GM12892 (cell line): ENCODE measurements at places on chromosomes 5 and 9.

GRCh38 chr9:89993678-89994630 is 389.1 kb downstream of the GADD45G start:
- DNase-seq: no peak

GRCh38 chr5:167063788-167064187 is 1227.7 kb upstream of the WWC1 start:
- no peak for DNase-seq

GRCh38 chr5:58501778-58502417 is 10.7 kb downstream of the GAPT start:
- no peak for DNase-seq

DNA sequence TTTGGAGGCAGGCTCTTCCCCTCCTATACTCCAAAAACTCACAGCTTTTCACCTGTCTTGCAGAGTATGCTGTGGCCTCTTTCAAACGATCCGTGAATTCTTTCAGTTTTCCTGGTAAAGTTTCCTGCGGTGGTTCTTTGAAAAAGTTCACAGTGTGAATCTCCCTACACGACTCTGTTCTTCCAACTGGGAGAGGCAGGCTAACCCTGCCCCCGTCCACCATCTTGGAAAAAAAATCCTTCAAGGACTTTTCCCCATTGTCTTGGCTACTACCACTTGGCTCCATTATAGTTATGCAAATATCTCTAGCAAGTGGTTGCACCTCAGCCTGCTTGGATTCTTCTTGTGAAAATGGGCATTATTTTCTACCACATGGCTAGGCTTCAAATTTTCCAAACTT is 382.6 kb downstream of the AGTPBP1 start:
- no peak for DNase-seq

- DNase-seq: no peak
Observed at GRCh38 chr5:180323941-180324600, 29.1 kb downstream of the GFPT2 start.

DNA sequence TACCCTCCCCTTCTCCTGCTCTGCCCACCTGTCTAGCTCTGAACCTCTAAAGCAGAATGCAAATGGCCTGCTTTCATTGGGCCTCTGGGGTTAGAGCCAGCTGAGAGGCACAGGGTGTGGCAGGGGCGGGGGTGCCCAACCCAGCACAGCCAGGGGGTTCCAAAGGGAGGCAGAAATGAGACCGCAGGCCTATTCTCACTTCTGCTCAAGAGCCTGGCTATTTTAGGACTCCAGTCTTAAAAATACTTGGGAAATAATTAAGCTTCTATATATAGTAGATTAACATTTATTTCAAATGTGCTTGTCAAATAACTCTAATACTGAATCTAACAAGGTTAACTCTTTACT is 5.7 kb downstream of the QSOX2 start:
- DNase-seq: no peak

DNA sequence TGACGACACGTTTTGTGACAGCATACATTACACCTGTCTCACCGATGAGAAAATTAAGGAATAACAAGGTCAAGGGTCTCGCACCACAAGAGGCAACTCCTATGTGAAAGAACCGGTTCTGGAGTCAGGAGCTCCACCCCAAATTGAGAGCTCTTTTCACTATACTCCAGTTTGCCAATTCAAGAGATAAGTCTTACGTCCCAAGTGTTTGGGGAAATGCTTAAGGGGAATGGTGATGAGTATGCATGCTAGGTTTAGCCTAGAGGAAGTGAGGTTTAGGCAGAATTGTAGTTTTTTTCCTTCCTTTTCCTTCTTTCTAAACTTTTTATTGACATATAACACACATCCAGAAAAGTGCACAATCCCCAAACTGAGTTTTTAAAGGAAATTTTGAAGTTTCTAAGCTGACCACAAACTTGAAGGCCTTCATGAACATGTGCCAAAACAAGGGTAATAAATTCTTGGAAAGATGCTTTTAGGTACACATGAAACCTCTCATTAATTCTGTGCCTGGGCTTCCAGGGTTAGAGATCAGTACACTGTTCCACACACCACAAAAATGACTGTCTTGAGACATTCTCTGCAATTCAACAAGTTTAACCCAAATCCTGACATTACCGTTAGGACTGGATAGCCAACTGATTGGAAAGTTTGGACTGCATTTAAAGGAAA is 127.6 kb upstream of the SLC1A3 start:
- no peak for DNase-seq

DNA sequence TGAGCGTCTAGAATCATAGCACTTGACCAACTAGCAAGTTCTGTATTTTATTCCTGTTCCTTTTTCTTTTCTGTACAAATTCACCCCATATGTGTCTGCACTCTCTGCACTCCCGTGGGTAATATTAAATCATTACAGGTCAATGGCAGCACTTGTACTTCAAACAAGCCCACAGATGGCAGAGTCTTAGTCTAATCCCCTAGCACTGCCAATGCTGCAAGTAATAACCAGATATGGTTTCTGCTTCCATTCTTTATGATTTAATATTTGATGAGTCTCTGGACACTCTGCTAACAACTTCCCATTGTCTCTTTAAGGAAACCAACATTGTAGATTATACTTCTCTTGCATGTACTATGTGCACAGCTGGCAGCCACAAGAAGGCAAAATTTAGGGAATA is 343.8 kb upstream of the CHD1 start:
- no peak for DNase-seq

DNA sequence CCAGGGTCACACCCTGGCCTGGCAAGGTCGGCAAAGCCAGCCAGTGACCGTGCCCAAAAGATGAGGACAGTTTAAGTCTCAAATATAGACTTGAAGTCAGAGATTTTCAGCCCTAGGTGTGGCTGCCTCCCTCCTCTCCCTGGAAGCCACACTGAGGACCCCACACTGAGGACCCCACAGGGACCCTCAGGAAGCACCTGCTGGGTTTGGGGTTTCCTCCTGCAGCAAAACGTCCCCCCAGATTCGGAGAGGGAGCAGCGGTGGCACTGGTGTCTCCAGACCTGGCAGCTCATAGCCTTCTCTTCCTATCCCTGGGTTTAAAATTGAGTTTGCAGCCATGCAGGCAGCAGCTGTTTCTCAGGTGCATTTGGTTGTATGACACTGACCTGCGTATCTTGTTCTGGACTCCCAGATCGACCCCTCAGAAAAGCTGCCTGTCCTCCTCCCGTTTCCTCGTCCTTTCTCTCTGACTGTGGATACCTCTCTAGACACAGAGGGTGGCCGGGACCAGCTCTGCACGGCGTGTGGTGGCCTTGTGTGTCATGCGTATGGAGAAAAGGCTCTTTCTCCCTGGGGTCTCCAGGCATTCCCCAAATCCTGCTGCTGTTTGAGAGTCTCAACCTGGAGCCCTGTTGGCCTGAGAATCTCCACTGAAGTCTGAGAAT is 36.6 kb downstream of the MRPL36 start:
- DNase-seq: no peak

DNA sequence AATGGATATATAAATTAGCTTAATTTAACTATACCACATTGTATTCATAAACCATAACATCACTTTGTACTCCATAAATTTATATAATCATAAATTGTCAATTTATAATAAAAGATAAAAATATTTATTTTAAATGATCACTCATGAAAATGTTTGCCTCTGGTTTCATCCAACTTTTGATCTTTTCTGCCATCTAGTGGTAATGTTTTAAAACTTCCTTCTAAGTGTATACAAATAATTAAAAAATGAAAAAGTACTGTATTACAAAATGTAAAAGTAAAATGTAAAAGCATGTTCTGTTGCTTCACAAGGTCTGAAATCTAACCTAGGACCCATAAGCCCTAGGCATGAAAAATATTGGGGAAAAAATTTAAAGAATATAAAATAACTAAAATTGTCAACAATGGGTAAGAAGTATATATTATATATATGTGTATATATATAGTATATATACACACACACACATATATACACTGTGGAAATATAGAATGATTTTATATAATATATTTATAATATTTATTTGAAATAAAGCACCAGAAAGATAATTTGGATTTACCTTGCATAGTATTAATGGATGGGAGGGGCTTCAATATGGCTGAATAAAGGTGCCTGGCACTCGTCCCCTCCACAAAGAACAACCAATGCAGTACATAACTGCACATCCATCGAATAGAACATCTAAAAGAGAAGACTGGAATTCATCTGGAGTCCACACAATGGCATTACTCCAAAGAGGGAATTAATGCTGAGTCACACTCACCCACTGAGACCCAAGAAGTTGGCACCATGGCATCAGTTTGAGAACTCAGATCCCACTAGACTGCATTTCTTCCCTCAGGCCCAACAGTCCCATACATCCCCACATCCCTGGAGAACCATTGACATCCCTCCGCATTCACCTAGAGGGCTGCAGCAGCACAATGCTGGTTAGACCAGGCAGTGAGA is 32.5 kb downstream of the ANXA1 start:
- DNase-seq: no peak

DNA sequence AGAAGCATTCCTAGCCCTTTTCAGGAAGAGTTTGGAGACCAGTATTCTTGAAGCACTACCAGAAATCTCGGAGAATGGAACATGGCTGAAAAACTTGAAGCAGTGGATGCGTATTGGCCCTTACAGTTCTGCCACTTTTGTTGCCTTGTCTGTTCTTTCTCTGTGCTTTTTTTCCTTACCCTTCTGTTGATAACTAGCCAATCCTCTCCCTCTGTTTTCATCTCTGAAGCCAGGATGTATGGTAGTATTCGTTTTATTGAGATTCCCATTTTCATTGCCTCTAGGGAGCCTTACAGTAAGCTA is 564 bp upstream of the CCNH start:
- no peak for DNase-seq

DNA sequence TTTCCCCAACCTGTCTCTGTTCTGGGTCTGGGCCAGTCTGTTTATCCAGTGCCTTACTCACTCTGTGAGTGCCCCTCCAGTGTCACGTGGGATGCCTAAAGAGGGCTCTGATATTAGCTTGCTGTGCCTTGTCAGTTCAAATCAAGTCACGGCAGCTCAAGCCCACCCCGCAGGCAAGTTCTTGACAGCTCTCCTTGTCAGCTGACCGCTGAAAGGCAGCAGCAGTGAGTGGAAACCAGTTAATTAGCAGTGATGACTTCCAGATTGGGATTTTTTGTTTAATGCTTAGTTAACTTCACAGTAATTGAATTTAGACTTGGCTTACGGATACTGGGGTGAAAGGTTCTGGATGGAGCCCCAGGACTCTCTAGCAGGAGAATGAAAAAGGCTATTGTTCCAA is 210.1 kb downstream of the PSAT1 start:
- no peak for DNase-seq

DNA sequence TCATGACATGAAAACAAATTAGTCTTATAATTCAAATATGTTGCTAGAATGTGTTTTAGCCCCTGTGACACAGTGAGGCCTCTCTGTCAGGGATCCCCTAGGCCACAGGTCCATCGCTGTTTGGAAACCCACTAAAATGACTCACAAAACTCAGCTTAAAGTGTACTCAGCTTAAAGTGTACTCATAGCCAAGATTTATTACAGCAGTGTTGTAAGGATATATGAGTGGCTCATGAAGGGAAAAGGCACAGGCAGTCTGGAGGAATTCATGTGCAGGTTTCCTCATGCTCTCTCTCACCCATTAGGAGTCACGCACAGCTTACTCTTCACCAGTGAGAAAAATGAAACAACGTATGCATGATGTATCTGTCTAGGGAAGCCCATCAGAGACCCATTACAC is 24.4 kb upstream of the TGFBI start:
- DNase-seq: no peak

DNA sequence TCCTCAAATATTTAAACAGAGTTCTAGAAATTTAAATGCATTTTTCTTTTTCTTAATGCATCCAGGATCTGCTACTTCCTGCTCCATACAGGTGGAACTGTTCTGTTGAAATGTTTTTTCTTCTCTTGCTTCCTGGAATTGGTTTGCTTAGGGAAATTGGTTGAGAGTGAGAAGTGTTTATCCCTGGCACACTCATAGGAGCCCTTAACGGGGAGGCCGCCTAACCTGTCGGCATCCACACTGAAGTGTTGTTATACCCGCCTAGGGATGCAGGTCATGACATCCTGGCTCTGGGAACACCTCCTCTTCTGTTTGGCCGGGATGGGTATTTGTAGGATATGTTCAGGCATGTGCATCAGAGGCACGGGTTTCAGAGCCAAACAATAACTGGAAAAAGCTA is 239.7 kb downstream of the GADD45G start:
- DNase-seq: no peak

GRCh38 chr5:1481266-1481958 is 36.2 kb upstream of the SLC6A3 start:
- DNase-seq: no peak

GRCh38 chr5:44807269-44807668 is 1.5 kb upstream of the MRPS30 start:
- no peak for DNase-seq

DNA sequence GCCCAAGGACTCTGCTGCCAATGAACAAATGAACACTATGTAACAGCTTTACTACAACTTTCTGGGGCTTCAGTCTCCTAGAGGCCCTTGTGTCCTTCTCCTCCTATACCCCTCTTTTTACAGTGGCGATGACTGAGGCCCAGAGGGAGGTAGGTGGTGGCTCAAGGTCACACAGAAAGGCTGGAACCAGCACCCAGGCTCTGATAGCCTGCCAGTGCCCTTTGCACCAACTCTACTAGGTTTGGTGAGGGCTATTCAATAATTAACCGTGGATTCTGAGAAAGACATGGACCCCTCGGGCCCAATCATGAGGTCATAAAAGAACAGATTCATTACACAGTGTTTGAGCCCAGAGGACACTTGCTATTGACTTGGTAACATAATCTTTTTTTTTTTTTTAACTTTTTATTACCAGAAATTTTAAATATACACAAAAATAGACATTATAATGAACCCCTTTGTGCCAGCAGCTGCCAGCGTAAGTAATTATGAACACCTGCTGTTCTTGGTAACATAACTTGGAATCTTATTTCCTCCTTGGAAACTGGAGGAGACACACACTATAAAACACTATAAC is 6.1 kb upstream of the ALDH1B1 start:
- no peak for DNase-seq

GRCh38 chr5:156391139-156391538 is 64.2 kb downstream of the SGCD start:
- no peak for DNase-seq

GRCh38 chr5:54772231-54772630 is 213.2 kb downstream of the ESM1 start:
- DNase-seq: no peak

DNA sequence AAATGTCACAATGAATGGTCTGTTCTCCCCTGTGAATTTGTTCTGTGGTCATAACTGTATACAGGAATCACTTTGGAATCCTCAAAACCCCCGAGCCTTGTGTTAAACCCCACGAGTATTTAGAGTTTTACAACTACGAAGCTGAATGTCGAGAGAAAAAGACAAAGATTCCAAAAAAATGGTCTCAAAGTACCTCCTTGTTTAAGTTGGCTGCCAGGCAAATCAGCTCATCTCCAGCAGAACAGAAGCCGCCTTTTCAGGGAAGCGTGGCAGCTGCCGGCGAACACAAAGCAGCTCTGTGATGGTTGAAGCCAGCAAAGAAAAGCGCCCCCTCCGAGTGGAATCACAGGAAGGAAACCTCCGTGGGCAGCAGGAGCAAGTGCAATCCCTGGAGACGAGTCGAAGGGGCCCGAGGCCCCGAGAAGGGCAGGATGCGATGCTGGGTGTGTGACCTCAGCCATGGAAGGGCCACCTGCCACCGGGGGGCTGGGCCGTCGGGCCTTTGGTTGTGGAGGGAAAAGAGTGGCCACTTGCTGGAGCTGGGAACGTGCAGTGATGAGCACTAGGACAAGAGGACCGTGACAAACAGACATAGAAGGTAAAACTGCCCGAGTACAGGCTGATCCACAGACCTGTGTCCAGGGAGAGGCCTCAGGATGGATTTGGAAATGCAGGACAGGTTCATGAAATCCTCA is 706.4 kb downstream of the SEMA5A start:
- no peak for DNase-seq

GRCh38 chr5:69090158-69090557 is 3.7 kb upstream of the SLC30A5 start:
- DNase-seq: no peak
